Tracheal epithelial cell (primary cell): ENCODE measurements at places on chromosomes 2 and 18. TPM values are rescaled to one million over a fixed set of nuclear protein-coding genes. Genes with fewer than 3 reads are reported as not detected.

CAPN14 gene
- 2.2 and 6.8 TPM in 2 replicates for total RNA-seq

TMEM37 gene
- 0.72 TPM in 1 of 2 replicates, not detected in the other for total RNA-seq

IL36G gene
- 0.43 and 41.4 TPM in 2 replicates for total RNA-seq

MYO5B gene
- 31.5 and 62.7 TPM in 2 replicates for total RNA-seq

SDC1 gene
- total RNA-seq = 788 and 1,471 TPM in 2 replicates

MRO gene
- total RNA-seq = not detected in 2 replicates

PEX13 gene
- 50.8 and 69.9 TPM in 2 replicates for total RNA-seq

PASK gene
- 2.3 and 2.4 TPM in 2 replicates for total RNA-seq

CROCC2 gene
- total RNA-seq = not detected in 2 replicates

MYO3B gene
- 0.85 and 2.9 TPM in 2 replicates for total RNA-seq

DSC3 gene
- 260 and 288 TPM in 2 replicates for total RNA-seq

LRATD1 gene
- 16.6 and 41.6 TPM in 2 replicates for total RNA-seq

AQP12B gene
- not detected in 2 replicates for total RNA-seq

UGP2 gene
- 160 and 165 TPM in 2 replicates for total RNA-seq

ABCG8 gene
- total RNA-seq = under 0.01 TPM in 1 of 2 replicates, not detected in the other

ETAA1 gene
- total RNA-seq = 11.6 and 18.5 TPM in 2 replicates

GALR1 gene
- not detected in 2 replicates for total RNA-seq
